EH (cell line): ENCODE measurements at places on chromosomes 3 and 15.

DNA sequence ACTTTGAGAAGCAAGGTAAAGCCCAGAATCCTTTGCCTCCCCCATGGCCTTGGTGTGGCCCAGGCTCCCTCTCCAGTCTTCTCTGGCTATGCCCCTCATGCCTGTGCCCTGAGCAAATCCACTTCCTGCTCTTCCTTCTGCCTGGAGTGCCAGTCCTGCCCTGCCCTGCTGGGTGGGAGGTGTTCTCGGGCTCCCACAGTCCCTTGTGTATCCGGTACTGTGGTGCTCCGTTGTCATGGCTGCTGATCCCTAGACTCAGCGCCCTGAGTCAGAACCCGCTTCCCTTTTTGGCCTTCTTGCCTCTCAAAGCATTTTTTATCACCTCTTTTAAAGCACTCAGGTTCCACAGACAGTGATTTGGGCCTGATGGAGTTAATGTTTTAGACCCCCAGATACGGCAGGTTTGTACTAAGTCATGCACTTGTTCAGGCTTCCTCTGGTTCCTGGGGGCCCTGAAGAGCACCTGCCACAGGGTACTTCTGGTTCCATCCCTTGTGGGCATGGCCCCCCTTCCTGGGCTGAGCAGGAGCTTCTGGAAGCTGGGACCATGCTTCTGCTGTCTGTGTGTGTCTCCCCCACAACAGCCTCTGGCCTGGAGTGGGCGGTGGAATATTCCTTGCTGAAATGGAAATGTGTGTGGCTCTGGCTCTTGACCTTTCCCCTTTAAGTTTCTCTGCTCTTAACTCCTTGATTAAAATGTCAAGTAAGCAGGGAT is 29.6 kb upstream of the ADAMTS7 start:
- peak; percentile 60 for DNase-seq

GRCh38 chr3:122642935-122643334 is 37.7 kb upstream of the PARP14 start:
- DNase-seq = no peak

- DNase-seq = peak; percentile 18
Measured at GRCh38 chr3:56923526-56924224, 121.9 kb upstream of the ARHGEF3 start.

DNA sequence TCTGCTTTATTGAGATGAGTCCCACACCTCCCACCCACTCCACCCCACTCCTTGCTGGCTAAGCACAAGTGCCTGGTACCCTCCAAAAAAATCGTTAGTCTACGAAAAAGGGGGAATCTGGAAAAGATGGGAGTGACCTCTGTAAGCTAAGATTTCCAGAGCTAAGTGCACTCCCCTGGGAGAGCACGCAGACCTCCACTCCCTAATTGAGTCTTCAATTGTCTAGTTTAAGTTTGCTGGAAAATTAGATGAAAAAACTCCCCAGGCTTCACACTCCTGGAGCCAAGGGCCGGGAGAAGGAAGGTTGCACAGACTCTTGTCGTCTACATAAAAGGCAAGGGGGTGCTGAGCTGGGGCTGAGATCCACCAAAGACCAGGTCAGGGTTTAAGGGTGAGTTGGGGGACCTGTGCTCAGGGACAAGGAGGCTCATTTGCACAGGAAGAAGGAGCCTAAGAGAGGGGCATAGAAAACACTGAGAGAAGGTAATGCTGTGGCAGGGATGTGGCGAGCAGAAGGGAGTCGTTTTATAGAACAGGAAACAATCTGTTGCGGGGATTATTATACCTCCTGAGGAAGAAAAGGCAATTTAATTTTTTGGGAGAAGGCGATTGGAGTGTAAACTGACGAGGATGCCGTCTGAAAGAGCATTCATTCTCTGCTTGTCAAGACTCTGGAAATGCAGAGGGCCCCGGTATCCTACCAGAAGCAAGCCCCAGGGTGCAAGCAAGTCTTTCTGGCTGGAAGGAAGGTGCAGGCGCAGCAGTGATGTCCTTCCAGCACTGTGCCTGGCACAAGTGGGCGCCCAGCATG is 126.5 kb upstream of the DLG1 start:
- no peak for DNase-seq

GRCh38 chr3:143536817-143537535 is 311.3 kb downstream of the SLC9A9 start:
- peak; percentile 34 for DNase-seq

GRCh38 chr3:20773320-20773984 is 587.4 kb upstream of the SGO1 start:
- no peak for DNase-seq

- DNase-seq = peak; percentile 76
Measured at GRCh38 chr3:150062492-150062891, 91.8 kb upstream of the PFN2 start.

- no peak for DNase-seq
Measured at GRCh38 chr3:10602769-10603768, 97.7 kb upstream of the ATP2B2 start.

GRCh38 chr15:100937171-100937570 is 18.0 kb downstream of the LRRK1 start:
- DNase-seq = no peak

- no peak for DNase-seq
Measured at GRCh38 chr3:105847452-105847851, 21.4 kb downstream of the CBLB start.

- DNase-seq = no peak
Measured at GRCh38 chr3:172261054-172261453, 187.2 kb downstream of the GHSR start.

DNA sequence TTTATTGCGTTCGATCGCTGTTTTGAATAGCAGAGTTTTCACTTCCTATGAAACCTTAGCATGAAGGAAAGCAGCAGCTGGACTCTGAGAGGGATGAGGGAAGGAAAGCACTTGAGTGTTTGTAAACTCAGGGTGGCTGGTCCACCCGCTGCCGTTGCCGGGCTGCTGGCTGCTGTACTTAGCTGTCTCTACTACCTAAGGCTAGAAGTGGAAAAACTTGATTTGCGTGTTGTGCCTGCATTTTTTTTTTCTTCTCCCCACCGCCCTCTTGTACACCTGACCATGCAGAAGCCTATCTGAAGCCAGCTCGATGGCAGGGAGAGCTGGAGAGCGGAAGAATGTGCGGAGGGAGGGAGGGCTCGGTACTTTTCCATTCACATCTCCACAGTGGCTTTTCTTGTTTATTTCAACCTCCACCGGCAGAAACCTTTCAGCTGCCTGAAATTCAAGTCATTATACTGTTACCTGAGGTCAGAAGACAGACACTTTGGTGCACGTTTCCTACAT is 4.8 kb upstream of the BCL6 start:
- DNase-seq = no peak

DNA sequence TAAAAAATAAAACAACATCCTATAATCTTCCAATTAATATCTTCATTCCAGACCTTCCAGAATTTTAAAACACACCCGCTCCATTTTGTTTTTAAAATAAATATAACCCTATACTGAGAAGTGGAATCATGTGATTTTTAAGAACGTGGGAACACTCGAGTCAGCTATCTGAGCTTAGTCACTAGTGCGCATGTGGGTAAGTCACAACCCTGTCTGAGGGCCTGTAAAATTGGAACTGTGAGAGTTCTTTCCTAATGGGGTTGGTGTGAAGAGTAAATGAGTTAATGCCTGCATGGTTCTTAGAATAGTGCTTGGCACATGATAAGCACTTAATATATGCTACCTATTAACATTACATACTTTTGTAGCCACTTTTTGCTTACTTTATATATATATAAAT is 19.9 kb upstream of the POLR2M start:
- no peak for DNase-seq

GRCh38 chr3:133896002-133896761 is 500 bp upstream of the RAB6B start:
- DNase-seq = peak; percentile 4
